Stimulated activated CD4-positive, alpha-beta T cell treated with anti-CD3 and anti-CD28 coated beads, Interleukin-15, amount 100 ng/mL, for 1 hour (primary cell): ENCODE measurements at places on chromosomes 7 and 10.

- DNase-seq = no peak
These were observed 466.5 kb downstream of the GRID1 start for GRCh38 chr10:85900061-85900460.

GRCh38 chr10:59892697-59893096 is 13.7 kb downstream of the CCDC6 start:
- DNase-seq = no peak

DNA sequence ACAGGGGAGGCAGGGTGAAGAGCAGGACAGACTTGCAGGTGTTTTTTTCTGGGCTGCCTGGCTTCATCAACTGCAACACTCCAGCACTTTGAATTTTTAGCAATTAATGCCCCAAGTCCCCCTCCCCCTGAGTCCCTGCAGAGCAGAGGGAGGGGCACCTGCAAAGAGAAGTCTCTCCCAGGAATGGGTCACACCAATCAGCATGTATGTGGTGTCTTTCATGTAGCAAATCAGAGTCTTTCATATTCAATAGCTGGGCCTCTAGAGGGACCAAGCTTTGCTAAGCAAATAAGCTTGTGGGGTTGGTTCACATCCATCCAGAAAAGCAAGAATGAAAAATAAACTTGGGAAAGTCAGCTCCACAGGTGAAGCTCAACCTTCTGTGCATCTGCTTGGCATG is 90.7 kb downstream of the PARP12 start:
- no peak for DNase-seq

DNA sequence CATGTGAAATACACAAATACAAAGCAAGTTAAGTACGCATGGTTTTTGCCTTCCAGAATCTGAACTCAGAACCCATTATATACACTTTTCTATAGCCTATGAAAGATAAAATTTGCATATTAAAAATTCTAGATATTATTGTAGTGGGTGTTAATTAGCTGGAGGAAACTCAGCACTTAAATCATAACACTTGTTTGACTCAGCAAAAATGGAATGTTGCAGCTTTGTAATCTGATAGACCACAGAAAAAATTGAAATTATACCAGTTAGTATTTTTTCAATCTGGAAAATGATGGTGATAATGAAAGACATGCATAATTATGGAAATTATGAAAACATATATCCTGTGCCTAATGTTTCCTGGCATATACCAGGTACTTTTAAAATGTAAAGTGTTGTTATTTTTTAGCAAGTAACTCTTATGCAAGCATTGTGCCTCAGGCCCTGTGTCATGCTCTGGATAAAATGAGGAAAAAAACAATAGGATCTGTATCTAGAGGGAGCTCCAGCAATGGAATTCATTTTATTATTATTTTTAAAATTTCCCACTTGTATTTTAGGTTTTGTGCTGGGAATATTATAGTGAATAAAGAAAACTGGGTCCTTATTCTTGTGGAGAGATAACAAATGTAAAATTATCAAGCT is 490.4 kb upstream of the SEMA3A start:
- DNase-seq = no peak

DNA sequence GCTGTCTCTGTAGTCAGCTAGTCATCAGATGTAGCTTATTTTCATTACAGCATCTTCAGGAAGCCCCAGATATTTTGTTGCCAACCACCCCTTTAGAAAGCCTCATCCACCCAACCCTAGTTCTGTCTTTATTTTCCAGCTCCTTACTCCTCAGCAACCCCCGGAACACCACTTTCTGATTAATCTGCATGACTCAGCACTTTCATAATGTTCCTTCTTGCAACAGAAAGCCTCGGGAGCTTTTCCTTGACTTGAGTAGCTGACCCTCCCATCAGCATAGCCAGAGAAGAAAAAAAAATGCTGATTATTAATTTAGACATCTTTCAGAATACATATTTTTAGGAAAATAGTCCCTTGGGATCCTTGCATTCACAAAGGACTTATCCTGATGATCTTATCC is 244.0 kb upstream of the CXCL12 start:
- DNase-seq = no peak

- no peak for DNase-seq
These were observed 109.3 kb downstream of the RBM20 start for GRCh38 chr10:110753462-110753861.

- no peak for DNase-seq
These were observed 31.0 kb upstream of the NUB1 start for GRCh38 chr7:151310578-151310977.

- DNase-seq = no peak
These were observed 9.2 kb downstream of the SGMS1 start for GRCh38 chr10:50614444-50615137.

- DNase-seq = no peak
These were observed 862.6 kb downstream of the NRG3 start for GRCh38 chr10:82737549-82737948.

- no peak for DNase-seq
These were observed 33.9 kb downstream of the EBLN1 start for GRCh38 chr10:22183771-22184461.

GRCh38 chr10:95794195-95794594 is 38.2 kb downstream of the ENTPD1 start:
- no peak for DNase-seq

DNA sequence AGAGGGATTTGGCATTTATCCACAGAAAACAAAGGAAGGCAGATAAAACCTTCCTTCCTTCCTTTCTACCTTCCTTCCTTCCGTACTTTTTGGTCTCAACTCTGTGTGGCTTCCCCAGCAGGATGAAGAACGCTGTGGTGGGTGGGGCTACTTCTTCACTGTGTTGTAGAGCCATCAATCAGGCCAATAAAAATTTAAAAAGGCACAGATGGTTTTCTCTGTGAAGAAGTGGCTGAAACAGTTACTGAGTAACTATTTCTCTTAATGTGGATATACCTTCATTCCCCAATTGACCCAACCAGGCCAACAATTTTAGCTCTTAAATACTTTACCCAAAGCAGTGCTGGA is 75.8 kb downstream of the ZNF92 start:
- no peak for DNase-seq

- no peak for DNase-seq
These were observed 821.6 kb downstream of the GRID1 start for GRCh38 chr10:85544956-85545355.

- no peak for DNase-seq
These were observed 46.2 kb downstream of the KCNMA1 start for GRCh38 chr10:77591238-77591880.

- DNase-seq = no peak
These were observed 3.6 kb downstream of the LIPN start for GRCh38 chr10:88763441-88763840.

DNA sequence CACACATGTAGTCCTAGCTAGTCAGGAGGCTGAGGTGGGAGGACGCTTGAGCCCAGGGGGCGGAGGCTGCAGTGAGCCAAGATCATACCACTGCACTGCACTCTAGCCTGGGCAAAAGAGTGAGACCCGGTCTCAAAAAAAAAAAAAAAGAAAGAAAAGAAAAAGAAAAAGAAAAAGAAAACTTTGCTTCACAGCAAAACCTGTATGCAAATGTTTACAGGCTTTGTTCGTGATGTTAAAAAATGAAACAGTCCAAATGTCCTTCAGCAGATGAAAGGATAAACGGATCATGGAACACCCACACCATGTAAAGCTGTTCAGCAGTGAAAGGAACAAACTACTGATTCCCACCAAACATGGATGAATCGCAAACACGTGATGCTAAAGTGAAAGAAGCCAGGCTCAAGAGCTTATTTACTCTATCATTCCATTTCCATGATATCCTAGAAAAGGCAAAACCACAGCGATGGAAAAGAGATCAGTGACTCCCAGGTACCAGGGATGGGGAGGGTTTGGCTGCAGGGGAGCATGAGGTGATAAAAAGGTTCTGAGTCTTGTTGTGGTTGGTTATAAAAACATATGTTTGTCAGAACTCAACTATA is 15.1 kb downstream of the LRRC20 start:
- DNase-seq = no peak

GRCh38 chr10:25176421-25176968 is 1.7 kb downstream of the GPR158 start:
- DNase-seq = no peak

DNA sequence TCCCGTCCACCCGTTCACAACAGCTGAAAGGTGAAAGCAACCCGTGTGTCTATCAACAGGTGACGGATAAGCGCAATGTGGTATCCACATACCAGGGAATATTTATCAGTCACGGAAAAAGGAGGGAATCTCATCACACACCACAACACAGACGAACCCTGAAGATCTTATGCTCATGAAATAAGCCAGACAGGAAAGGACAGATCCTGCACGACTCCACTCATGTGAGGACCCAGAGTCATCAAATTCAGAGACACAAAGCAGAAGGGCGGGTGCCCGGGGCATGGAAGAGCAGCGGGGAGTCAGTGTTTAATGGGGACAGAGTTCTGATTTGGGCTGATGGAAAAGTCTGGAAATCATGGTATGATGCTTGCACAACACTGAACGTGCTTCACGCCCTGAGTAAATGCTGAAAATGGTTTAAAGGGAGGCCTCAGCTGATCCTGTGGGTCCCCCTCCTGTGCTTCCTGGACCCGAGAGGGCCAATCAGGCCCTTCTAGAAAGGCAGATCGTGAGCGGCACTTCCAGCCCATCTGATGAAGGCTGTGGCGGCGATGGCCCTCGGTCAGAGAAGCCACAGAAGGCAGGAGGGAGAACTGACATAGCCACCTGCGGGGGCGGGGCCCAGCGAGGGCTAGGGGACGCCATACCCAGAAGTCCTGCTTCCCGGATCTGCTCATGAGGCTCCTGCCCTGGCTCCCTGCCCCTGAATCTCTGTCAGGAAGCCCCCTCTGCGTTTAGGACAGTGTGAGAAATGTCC is 19.1 kb downstream of the WDR86 start:
- no peak for DNase-seq

DNA sequence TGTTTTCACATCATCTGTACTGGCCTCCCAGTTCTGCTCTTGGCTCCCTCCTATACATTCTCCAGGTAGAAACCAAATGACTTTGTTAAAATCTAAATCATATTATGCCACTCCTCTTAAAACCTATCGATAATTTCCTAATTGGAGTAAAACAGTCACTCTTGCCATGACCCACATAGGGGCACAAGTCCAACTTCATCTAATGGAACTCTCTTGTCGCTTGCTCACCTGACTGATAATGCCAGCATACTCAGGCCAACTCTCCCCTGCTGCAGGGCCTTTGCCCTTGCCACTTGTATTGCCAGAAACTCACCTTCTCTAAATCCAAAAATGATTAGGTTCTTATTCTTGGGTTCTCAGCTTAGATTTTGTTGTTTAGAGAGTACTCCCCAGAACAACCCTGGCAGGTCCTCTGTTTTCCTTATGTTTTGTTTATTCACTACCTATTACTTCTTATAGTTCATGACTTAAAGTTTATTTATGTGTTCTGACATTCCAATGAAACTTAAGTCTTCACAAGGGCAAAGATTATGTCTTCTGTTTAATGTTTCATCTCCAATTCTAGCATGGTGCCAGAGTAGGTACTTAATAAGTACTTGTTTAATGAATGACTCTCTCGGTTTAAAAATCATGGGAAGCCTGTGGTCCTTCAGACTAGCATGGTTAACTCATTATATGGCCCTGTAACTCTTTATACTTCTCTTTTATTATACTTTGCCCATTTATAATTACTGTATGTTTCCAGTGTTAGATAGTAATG is 345.9 kb upstream of the SMIM30 start:
- DNase-seq = no peak

DNA sequence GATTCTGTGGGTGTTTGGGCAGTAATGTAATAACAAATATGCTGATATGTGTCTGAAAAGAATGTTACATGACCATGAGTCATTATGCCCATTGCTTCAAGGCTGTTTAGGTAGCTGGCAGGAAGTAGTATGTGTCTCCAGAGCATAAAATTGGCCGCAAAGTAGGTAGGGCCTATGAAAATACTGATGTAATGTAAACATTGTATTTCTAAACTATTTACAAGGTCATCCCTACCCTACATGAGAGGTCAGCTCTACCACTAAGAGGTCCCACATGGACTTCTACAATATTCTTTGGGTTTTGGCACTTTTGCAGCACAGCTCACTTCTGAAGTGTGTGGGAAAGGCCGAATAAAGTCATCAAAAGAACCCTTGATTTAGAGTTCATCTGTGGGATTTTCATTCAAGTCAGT is 301.9 kb downstream of the AHR start:
- no peak for DNase-seq

DNA sequence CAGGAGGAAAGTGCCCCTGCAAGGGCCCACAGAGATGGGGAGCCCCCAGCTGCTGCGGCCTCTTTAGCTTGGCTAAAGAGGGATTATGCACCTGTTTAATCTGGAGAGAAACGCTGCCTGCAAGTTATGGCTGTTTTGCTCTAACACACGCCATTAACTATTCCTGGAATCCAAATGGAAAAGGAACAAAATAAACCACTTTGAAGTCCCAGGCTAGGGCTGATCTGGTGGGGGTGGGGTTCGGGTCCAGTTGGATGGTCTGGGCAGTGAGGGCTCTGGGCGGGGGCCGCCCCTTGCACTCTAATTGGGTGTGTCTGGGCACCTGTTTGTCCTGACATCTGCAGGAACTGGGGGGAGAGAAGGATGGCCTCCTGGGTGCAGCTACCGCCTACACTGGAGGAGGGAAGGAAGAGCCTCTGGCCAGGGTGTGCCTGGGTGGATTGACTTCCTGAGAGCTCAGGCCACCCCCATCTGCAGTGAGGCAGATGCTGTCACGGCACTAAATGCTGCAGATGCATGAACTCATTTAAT is 300.6 kb downstream of the ZEB1 start:
- no peak for DNase-seq

DNA sequence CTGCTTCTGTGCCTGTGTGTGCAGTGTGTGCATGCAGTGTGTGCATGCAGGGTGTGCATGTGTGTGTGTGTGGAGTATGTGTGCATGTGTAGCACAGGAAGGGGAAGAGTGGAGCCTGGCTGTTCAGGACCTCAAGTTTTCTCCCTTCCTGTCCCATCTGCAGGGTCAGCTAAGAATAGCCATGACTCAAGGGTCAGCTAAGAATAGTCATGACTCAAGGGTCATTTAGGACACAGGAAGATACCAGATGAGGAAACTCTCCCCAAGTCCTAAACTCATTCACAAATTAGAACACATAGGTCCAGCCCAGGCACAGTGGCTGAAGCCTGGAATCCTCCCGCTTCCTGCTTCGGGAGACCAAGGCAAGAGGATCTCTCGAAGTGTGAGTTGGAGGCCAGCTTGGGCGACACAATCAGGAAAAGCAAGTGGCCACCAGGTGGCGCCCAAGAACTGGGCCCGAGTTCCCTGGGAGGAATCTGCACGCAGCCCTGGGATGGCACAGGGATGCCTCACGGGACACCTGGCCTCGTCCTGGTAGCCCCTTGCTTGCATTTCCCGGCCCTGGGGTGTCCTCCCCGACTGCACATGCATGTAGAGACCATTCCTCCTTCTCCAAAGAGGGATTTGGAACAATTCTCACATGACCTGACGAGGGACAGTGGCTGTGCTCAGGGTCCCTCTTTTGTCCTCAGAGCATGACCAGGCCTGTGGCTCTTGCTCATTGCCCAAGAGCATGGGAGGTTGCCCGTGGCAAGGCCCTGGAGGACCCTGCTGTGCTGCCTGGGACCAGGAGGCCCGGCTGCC is 21.4 kb upstream of the VOPP1 start:
- DNase-seq = peak; percentile 54

- no peak for DNase-seq
These were observed 24.1 kb downstream of the SEMA3D start for GRCh38 chr7:85162721-85163120.

GRCh38 chr10:49539320-49539885 is 482 bp upstream of the ERCC6 start:
- DNase-seq = no peak
